ENCODE measurements at places on chromosomes 4 and X.

DNA sequence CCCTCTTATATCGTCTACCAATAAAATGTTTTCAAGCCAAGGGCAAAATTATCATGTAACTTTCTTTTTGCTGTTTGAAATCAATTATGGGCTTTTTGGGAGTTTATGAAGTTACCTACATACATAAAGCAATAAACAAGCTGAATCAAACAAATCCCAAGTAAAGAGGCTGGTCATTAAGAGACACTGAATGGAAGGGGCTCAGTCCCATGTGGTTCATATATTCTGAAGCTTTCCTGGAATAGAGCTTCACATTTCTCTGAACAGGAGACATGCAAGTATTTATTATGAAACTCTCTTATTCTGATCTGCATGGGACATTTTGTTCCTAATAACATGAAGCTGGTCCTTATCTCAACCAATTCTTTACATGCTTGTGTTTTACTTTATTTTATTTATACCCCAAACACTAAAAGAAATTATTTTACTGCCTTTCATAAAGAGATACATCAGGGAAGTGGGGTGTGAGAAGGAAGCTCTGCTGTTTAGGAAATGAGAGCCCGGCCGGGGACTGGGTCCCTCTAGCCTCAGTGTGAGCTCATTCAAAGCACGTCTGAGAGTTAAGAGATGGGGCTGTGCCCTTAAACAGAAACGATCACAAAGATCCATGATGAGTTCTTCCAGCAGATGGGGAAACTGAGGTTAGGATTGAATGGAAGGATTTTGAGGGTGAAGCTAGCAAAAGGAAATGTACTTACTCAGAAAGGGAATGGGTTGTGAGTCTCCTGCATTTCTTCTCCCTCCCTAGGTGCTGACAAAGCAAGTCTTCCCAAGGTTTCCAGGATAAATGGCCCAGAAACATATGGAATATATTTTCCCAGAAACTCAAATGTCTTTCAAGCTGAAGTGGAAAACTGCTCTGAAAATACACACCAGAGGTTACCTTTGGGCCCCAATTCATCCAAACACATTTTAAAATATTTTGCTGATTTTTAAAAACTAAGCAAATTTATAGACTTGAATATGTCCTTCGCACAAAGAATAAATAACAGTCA is 93.1 kb upstream of the LNX1 start:
- DNase-seq = no peak

GRCh38 chr4:129641179-129641578 is 545.2 kb downstream of the C4orf33 start:
- DNase-seq = peak; percentile 28

GRCh38 chrX:17412692-17413091 is 37.7 kb downstream of the NHS start:
- no peak for DNase-seq

DNA sequence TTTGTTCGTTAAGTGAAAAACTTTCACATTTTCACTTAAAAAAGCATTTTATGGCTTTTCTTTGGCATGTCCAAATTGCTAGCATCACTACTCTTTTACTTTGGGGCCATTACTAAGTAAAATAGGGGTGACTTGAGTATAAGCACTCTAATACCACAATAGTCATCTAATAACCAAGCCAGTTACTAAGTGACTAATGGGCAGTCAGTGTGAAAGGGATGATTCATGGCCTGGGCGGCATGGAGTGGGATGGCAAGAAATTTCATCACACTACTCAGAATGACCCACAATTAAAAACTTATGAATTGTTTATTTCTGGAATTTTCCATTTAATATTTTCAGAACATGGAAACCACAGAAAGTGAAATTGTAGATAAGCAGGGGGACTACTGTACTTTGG is 60.9 kb downstream of the BMP15 start:
- DNase-seq = no peak

- DNase-seq = no peak
Measured at GRCh38 chr4:115575851-115576250, 462.4 kb upstream of the NDST4 start.

All from CD4-positive, alpha-beta T cell treated with Interleukin-1 beta for 1 hour (primary cell).